ENCODE measurements at places on chromosomes 11 and 22.

DNA sequence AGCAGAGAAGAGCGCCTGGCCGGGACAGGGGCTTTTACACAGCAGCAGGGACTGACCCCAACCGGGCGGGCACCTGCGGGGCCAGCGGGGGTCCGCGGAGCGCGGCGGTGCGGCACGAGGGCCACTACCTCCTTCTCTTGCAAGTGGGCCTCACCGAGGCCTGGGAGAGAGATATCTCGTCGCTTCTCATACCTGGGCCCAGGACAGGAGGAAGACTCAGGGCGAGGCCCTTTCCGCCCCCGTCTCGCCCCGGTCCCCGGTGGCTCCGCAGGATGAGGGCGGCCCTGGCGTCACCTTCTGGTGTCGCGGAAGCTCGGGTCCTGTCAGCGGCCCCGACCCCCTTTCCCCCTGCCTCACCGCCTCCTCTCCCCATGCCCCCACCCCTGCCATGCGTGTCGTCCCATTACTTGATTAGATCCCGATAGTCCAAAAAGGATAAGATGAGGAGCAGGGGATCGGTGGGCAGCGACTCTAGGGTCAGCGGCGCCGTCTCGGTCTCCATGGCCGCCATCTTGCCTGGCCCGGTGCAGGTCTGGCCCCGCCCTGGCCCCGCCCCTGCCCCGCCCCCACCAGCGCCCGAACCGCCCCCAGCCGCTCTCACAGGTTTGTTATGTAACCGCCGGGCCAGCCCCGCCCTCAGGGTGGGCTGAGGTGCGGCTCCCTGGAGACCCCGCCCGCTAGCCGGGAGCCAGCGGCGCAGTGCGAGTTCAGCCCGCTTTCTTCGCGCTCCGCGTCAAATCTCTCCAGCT, at the start of gene FBXO3:
Gene FBXO3, minus strand, starts transcription at position 534 of the 749 bp plus-strand sequence. Its CDS starts 23 bp downstream, at position 511.
- peak; percentile 94 for DNase-seq

GRCh38 chr11:44968510-44968909, 17.8 kb upstream of the TP53I11 start:
- DNase-seq, result no peak

GRCh38 chr22:44485494-44485893, 12.5 kb downstream of the RTL6 start:
- no peak for DNase-seq

DNA sequence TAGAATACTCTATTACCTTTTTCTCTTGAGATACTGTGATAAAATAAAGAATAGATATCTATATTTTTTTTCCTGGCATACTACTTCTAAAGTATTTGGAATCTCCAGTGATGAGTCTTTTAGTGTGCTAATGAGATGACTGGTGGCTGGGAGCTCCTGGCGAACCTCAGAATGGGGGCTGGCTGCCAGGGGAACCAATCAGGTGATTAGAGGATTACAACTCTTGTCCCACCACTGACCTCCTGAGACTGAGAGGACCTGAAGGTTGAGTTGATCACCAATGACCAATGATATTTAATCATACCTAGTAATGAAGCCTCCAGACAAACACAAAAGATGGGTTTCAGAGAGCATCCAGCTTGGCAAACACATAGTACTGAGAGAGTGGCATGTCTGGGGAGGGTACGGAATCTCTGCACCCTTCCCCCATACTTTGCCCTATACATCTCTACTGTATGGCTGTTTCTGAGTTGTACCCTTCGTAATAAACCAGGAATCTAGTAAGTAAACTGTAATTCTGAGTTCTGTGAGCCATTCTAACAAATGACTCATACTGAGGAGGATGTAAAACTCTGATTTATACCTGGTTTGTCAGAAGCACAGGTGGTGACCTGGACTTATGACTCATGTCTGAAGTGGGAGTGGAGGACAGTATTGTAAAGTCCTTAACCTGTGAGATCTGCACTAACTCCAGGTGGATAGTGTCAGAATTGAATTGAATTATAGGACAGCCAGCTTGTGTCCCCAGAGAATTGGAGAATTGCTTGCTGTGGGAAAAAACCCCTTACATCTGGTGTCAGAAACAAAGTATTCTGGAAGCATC, 325.3 kb upstream of the LRRC4C start:
- peak; percentile 46 for DNase-seq

DNA sequence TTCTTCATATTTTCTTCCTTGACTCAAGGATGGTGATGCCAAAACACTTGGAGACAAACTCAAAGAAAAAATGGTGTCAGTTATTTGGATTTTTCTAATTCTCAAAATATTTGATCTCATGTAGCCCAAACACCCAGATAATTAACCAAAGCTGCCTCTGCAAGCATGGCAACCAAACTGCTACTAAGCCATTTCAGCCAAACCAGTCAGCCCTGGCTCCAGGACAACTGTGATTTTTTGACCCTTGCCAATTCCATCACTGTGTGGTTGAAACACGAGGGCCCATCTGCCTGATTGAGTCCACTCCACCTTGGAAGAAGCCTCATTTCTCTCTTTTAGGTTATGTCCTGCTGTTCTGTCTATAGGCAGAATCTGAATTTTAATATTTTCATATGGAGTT, 277.4 kb downstream of the BLID start:
- DNase-seq, result no peak

DNA sequence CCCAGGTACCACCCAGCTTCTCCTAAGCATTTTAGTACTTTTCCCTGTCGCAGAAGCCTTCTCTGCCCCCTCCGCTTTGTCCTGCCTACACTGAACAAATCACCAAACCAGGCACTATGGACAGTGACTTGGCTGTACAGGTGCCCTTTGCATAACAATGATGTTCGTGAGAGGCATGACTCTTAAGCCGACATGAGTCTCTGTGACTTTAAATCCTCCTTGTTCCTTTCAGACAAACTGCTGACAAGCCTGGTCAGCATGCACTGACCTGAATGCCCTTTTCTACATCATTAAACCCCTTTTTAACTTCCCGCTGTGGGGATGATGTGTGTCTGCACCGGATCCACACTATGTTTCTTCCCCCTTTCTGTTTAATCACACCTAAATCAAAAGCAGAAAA, 16.6 kb downstream of the CAVIN3 start:
- no peak for DNase-seq

DNA sequence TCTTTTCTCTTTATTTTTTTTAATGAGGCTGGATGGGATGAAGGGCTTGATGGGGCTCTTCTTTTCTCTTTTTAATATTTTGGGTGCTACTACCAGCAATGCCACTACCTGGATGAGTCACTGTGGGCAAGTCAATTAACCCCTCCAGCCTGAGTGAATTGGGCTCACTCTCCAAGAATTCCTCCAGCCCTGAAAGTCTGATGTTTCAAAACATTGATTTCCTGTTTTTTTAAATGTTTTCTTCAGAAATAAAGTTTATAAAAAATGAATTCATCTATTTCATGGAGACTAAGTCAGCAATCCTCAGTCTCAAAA, 812 bp upstream of the OR5A2 start:
- no peak for DNase-seq

DNA sequence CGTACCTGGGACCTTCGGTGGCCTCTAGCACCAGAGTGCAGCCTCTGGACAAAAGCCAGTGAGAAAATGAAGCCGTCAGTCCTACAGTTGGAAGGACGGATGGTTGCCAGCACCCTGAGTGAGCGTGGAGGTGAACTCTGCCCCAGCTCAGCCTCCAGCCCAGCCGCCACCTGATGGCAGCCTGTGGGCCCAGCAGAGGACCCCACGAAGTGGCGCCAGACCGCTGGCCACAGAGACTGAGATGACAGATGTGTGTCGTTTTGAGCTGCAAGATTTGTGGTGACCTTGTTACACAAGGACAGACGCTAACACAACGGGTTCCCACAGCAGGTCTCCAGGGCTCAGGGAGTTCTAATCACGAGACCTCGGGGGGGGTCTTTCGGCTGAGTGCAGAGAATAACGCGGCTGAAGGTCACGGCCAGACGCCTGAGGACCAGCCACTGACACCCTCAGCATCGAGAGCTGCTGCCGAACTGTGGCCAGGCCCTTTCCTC, 75.0 kb downstream of the BRD1 start:
- DNase-seq, result no peak
